NCI-H510A treated with DMSO at 0.1 percent for 48 hours (cell line): ENCODE measurements at places on chromosomes 7 and 10.

- DNase-seq, result no peak
Measured at GRCh38 chr7:10677668-10678232, 295.9 kb upstream of the PHF14 start.

GRCh38 chr10:13987446-13987845 is 343.3 kb downstream of the FRMD4A start:
- DNase-seq, result no peak

DNA sequence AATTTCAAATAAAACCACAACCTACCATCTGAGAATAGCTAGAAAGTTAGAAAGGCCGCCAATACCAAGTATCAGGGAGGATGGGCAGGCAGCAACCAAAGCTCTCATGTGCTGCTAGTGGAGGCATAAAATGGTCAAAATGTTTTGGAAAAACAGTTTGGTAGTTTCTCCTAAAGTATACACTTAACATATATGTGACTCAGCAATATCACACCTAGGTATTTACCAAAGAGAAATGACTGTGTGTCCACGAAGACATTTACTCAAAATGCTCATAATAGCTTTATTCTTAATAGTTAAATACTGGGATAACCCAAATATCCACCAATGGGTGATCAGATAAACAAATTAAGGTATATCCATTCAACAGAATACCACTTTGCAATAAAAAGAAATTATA is 14.3 kb downstream of the RHEB start:
- DNase-seq, result no peak

DNA sequence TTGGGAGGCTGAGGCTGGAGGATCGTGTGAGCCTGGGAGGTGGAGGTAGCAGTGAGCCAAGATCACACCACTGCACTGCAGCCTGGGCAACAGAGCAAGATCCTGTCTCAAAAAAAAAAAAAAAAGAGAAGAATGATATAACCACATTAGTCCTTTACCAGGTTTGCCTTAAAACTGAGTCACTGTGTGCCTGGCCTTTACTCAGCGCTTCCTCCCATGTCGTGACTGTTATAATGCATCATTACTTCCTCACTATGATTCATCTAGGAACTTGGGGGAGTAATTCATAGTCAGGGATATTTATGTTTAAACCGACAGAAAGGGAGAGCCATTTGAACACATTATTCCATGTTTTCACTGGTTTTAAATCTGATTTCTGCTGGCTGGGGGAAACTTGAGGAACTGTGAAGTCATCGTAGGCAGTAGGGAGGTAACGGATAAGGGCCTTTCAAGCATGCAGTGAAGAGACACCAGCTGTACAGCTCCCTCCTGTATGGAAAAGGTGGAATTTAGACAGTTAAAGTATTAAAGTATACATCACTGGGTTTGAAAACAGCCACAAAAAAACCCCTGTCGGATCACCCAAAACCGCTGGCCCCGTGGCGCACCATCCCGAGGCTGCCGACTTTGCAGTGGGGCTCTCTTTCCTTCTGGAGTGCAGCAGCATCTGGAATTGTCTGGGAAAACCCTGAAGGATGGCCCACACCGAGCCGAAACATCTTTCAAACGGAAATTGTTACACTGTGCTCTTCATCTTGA is 119.8 kb downstream of the NKX6-2 start:
- no peak for DNase-seq

- DNase-seq, result no peak
Measured at GRCh38 chr10:130263289-130263688, 127.1 kb downstream of the GLRX3 start.

DNA sequence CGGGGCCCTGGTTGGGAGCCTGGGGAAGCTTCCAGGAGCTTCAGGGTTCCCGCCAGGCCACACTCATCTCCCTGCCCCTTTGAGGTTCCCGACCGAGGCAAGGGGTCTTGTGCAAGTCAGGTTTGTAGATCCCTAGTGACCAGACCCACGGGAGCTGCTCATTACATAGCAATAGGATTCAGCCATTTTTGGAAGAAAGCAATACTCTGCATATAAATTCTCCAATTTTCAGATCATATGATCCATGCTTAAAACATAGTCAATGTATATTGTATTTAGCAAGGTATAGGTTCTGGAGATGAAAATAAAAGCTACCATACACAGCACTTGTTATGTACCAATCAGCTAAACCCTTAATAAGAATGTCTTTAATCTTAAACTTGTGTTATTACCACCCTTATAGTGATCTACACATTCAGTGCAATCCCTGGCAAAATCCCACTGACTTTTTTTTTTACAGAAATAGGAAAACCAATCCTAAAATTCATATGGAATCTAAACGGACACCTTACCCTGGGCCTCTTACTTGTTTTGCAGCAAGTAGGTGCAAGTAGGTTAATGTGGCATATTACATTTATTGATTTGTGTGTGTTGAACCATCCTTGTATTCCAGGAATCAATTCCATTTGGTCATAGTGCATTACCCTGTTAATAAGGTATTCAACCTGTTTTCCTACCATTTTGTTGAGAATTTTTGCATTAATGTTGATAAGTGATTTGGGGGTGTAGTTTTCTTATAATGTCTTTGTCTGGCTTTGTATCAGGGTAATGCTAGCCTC is 13.8 kb upstream of the FKBP9 start:
- peak; percentile 75 for DNase-seq

DNA sequence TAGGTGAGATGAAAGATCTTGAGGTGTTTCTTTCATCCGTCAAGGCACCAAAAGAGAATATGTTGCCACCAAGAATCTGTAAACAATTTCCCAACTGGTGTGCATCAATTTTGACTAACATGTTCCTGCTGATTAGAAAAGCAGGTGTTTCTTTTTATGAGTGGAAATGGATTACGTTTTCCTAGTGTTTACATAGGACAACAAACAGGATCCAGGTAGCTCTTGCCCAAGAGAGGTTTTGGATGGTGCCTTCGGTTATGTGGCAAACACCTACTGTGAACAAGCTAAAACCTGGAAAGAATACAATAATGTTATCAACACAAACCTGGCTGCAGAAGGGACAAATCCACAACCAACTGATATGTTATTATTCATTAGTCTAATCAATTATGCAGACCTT is 53.6 kb upstream of the WNT16 start:
- peak; percentile 37 for DNase-seq

DNA sequence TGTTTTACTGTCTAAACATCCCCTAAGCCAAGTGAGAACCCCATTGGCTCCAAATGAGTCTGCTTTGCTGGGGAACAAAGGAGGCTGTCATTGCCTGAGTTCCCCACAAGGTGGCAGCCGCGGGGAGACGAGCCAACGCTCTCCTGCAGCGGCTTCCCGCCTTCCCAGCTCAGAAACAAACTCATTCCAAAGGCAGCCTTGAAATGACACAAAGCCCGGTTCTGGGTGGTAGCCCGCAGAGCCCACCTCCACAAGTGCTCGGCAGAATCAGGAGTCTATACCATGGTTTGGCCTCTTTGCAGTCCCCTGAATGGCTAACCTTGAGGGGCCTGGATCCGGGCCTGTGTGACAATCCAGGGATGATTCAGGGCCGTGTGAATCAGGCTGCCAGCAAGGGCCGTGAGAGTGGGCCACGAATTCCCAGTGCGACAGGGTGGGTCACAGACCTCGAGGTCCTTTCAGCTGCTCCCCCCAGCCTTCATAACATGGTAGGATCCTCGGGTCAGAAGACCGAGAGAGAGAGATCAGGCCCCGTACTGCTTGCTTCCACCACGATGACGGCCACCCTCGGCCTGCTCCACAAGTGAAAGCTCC is 79.7 kb downstream of the DLG5 start:
- DNase-seq, result peak; percentile 75

GRCh38 chr7:92226981-92227380 is 18.7 kb downstream of the KRIT1 start:
- no peak for DNase-seq

DNA sequence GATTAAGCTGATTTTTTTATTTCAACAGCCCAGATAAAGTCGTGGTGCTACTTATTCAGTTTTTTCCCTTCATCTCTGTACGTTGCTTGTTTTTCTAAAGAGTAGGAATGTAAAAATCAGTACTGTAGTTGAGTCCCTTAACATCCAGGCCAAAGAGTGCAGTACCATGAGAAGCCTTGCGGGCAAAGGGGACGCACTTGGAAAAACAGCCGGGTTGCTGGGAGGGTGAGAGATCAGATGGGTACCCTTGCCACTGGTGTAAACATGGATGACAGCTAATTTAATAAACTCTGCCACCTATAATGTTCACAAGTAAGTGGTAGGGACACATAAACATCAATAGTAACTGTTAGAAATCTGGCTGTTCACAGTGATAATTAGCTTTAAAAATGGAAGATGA is 175.9 kb downstream of the POU6F2 start:
- no peak for DNase-seq

DNA sequence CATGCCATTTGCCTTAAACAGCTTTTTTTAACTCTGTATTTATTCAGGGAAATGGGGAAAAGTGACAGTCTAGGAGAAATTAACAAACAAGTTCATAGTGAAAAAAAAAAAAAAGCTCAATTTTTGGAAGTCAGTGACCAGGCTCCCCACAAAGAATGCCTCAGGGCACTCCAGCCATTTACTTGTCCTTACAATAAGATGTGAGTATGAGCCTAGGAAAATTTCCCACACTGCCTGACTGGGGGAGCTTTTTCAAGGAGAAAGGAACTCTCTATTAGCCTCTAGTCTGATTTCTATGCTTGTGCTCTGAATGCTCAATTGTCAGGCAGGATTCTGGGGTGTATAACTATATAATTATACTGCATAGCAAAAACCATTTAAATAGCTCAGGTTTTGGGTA is 74.9 kb upstream of the NRBF2 start:
- no peak for DNase-seq

DNA sequence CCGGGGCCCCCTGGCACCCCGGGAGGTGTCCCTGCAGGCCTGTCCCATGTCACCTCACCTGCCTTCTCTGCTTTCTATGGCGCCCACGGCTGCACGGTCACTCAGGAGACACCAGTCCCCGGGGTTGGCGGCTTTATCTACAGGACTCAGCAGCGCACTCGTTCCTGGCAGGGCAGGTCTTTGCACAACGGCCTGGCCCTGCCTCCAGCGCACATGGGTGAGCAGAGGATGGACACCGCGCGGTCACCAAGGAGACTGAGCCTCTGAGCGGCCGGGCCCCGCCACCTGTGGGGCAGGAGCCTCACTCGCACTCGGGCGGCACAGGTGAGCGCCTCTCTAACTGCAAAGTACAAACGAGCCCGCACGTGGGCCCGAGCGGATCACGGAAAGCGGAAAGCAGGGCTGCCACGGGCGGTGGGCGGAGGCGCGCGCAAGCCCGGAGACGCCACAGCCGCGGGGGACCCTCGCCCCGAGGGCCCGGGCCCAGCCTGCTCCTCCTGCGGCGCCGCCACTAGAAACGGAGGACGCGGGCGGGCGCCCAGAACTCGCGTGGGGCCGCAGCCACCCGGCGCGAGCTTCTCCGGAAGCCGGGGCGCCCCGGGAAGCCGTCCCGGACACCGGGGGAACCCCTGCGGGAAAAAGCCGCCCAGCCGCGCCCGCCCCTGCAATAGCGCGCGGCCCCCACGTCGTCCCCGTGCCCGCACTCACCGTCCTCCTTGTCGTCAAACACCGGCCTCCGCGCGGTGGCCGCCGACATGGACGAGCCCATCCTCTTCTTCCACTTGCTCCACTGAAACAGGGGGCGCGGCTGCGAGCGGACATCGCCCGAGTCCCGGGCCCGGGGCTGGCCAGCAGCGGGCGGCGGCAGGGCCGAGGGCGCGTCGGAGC is 642 bp downstream of the STK32C start:
- peak; percentile 69 for DNase-seq

DNA sequence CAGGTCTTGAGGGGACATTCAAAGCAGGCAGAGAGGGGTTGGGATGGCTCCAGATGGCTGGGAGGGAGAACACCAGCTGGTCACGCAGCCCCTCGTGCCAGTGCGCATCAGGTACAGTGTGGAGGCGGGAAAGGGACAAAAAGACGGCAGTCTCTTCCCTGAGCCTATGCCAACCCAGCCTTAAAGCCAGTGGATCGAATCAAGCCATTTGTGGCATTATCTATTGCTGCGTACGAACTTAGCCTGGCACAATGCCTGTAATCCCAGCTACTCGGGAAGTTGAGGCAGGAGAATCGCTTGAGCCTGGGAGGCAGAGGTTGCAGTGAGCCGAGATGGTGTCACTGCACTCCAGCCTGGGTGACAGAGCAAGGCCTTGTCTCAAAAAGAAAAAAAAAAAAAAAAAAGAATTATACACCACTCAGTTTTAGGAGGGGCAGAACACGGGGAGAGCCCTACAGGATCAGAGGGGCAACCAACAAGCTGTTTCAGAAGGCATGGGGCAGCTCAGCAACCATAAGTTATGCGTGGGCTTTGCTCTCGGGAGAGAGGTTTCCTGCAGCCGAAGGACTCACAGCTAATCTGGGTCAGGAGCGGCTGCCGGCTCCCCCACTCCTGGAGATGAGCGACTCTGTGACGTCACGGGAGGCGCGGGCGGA is 356 bp upstream of the NDUFB2 start:
- no peak for DNase-seq

GRCh38 chr10:70740406-70741288 is 44.5 kb downstream of the TBATA start:
- DNase-seq, result no peak

GRCh38 chr7:77245015-77245755 is 45.6 kb upstream of the FGL2 start:
- no peak for DNase-seq

DNA sequence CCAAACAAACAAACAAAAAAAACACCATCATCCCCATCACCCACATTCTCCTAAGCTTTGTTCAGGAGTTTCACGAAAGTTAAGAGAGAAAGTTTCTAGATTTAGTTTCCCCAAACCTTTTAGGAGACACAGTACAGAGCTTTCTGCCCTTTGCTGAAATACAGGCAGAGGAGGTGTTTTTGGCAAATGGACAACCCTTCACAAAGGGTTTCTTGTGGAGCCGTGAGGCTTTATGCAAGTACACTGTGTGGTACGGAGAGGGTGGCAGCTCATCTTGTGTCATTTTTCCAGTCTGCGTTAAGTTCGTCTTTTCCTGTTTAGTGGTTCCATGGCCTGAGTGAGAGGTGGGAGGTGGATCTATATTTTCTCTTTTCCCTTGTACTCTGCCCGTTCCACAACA is 215.5 kb upstream of the PRKCQ start:
- no peak for DNase-seq

DNA sequence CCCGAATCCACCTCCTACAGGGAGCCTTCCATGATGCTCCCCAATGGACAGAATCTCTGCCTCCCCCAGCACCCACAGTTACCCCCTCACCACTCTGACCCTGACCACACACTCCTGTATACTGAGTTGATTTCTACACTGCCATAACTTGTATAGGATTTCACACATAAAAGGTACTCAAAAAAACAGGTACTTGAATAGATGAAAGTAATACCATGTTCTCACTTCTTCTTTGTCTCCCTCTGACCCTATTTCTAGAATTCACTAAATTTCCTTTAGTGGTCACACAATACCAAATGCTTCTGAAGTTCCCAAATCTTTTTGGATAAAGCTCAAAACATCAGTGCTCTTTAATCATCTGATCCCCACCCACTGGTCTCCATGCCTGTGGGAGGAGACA is 45.4 kb downstream of the HSPA12A start:
- no peak for DNase-seq

DNA sequence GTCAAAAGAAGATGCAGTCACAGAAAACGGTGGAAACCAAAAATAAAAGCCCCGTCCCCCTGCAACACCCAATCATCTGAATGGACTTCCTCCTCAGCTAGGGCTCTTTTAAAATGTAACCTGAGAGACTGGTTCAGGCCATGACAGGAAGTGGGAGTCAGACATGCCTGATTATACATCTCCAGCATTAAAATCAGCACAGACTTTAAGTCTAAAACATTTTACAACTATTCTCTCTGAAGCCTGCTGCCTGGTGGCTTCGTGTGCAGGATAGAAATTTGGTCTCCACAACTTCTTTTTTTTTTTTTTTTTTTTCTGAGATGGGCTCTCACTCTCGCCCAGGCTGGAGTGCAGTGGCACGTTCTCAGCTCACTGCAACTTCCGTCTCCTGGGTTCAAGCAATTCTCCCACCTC is 30.3 kb downstream of the HACD1 start:
- DNase-seq, result no peak
